ENCODE measurements at places on chromosomes 1 and 21.

GRCh38 chr1:31264790-31265386 is 25.2 kb upstream of the NKAIN1 start:
- no peak for DNase-seq

GRCh38 chr1:61674221-61674620 is 50.7 kb downstream of the TM2D1 start:
- no peak for DNase-seq

DNA sequence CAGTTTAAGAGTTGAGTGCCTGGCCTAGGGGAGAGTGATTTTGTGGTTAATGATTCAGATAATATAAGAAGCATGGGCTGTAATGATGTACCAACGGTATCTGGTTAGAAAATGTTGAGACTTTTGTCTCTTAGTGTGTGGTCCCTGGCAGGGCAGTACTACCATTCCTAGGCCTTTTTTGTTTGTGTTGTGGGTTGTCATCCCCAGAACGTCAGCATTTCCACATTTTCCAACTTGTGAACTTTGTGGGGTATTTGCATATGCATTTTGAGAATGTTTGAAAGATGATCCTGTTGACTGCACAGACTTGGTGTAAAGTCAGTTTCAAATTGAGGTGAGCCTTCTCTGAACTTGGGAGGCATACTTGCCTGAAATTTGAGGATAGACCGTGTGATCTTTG is 11.4 kb downstream of the NEK7 start:
- DNase-seq: no peak

GRCh38 chr1:76122271-76122670 is 47.7 kb downstream of the ST6GALNAC3 start:
- no peak for DNase-seq

DNA sequence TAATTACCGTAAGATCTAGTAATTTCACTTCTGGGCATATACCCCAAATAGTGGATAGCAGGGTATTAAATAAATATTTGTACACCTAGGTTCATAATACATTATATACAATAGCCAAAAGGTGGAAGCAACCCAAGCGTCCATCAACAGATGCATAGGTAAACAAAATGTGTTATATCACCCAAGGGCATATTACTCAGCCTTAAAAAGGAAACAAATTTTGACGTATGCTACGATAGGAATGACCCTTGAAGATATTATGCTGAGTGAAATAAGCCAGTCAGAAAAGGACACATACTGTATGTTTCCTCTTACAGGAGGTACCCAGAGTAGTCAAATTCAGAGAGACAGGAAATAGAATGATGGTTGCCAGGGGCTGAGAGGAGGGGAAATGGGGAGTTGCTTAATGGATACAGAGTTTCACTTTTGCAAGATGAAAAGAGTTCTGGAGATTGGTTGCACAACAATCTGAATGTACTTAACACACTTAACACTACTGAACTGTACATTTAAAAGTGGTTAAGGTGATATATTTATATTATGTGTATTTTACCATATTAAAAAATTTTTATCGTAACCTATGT is 36.6 kb upstream of the KCTD3 start:
- no peak for DNase-seq
